ENCODE measurements at places on chromosomes 4 and X.

GRCh38 chrX:37462346-37462745, 109.1 kb upstream of the LANCL3 start:
- DNase-seq, result no peak

DNA sequence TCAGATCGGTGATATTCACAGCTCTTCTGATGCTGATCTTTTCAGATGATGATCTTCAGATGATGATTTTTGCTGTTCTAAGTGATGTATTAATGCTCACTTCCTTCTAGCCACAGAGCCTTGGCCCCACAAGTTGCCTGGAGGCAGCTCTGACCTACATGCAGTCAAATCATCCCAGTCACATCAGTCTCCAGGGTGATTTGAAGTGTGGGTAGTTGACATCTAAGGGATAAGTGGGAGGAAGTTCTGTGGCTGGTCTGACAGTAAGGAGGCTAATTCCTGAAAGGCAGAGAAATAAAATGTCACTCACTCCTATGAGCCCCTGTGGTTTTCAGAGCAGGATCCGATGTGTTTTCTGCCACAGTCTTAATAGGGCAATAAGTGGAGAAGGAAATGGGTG, 79.8 kb upstream of the RPL34 start:
- no peak for DNase-seq

DNA sequence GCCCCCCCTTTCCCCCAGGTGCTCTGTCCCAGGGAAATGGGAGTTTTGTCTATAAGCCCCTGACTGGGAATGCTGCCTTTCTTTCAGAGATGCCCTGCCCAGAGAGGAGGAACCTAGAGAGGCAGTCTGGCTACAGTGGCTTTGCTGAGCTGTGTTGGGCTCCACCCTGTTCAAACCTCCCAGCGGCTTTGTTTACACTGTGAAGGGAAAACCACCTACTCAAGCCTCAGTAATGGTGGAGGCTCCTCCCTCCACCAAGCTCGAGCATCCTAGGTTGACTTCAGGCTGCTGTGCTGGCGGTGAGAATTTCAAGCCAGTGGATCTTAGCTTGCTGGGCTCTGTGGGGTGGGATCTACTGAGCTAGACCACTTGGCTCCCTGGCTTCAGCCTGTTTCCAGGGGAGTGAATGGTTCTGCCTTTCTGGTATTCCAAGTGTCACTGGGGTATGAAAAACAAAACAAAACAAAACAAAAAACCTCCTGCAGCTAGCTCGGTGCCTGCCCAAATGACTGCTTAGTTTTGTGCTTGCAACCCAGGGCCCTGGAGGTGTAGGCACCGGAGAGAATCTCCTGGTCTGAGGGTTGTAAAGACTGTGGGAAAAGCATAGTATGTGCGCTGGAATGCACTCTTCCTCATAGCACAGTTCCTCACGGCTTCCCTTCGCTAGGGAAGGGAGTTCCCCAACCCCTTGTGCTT, 41.7 kb downstream of the ITM2A start:
- peak; percentile 10 for DNase-seq

GRCh38 chrX:14013054-14013453, 16.6 kb downstream of the GEMIN8 start:
- DNase-seq, result no peak

DNA sequence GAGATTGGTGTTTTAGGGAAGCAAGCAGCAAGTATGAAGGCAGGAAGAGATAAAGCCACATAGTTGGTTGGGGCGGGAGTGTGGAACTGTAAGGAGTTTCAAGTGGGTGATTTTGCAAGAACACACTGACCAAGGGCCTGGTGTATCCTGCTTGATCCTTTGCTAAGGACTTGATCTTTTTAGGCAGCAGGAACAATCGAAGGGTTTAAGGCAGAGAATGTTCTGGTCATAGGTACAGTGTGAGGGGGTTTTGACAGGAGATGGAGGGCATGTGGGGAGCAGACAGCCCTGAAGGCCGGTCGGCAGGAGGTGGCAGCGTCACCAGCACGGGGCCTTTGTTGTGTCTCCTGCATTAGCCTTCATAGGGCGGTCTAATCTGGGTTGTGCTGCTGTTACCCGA, 54.7 kb downstream of the FAM193A start:
- DNase-seq, result no peak

Measured in stimulated activated CD4-positive, alpha-beta T cell treated with anti-CD3 and anti-CD28 coated beads, Interleukin-1b, Interleukin-23, amount 100 ng/mL, for 4 hours (primary cell).